ENCODE measurements at places on chromosomes 5 and 9. TPM values are rescaled to one million over a fixed set of nuclear protein-coding genes. Genes with fewer than 3 reads are reported as not detected.

GRCh38 chr9:32581512-32582143, 8.7 kb upstream of the NDUFB6 start:
- H3K4me1 ChIP-seq = peaks cover 9% of the 10 kb centered on the region
- H3K27me3 ChIP-seq = peaks cover 10% of the 10 kb centered on the region
- no peak overlapping the region for H3K4me3 ChIP-seq
- H3K27ac ChIP-seq = no peak overlapping the region
- peak; percentile 73 for DNase-seq
- no peaks in the 10 kb centered on the region for H3K36me3 ChIP-seq

DNA sequence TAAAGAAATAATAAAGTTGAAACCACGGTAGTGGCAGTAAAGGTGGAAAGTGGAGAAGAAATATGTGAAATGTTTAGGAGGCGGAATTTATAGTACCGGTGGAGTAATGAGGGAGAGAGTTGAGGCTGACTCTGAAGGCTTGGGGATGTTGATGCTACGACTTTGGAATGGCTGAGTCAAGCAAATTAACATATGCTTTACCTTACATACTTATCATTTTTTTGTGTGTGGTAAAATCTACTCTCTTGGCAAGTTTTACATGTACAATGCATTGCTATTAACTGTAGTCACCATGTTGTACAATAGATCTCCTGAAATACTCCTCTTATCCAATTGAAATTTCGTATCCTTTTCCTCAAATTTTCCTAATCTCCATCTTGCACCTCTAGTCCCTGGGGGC, 179.0 kb downstream of the TAF11L14 start:
- H3K4me3 ChIP-seq = no peak overlapping the region
- no peaks in the 10 kb centered on the region for H3K4me1 ChIP-seq
- no peak overlapping the region for H3K27ac ChIP-seq
- no peak for DNase-seq

The BTNL8 gene
- not detected for polyA plus RNA-seq

DNA sequence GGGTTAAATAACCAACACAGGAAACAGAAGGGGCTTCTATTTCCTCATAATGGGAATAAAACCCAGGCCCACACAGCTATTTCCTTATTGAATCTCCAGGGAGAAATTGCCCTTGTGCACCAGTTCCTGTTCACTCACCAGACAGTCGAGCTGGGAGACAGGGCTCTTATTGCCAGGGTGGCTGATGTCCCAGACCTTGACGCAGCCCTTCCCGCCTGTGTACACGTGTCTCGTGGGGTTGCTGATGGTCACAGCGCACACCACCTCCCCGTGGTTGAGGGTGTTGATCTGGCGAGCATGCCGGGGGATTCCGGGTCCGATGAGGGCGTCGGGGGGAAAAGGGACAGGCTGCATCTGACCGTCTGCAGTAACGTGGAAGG, 96.5 kb downstream of the TLE1 start:
- H3K4me1 ChIP-seq = peaks cover 41% of the 10 kb centered on the region
- no peak for DNase-seq
- peaks cover 8% of the 10 kb centered on the region for H3K36me3 ChIP-seq
- no peak overlapping the region for H3K4me3 ChIP-seq
- H3K27ac ChIP-seq = no peak overlapping the region

- H3K36me3 ChIP-seq = no peaks in the 10 kb centered on the region
- H3K27me3 ChIP-seq = no peaks in the 10 kb centered on the region
- no peak overlapping the region for H3K27ac ChIP-seq
- H3K4me1 ChIP-seq = no peaks in the 10 kb centered on the region
These were observed 151.4 kb downstream of the COL23A1 start for GRCh38 chr5:178438796-178439195.

The IRGM gene
- polyA plus RNA-seq = not detected

GRCh38 chr9:12439267-12439666, 253.9 kb upstream of the TYRP1 start:
- no peaks in the 10 kb centered on the region for H3K27me3 ChIP-seq
- no peaks in the 10 kb centered on the region for H3K4me1 ChIP-seq
- no peak for DNase-seq
- H3K4me3 ChIP-seq = no peak overlapping the region
- H3K36me3 ChIP-seq = no peaks in the 10 kb centered on the region
- no peak overlapping the region for H3K27ac ChIP-seq
